ENCODE measurements at places on chromosomes 3 and 15.

DNA sequence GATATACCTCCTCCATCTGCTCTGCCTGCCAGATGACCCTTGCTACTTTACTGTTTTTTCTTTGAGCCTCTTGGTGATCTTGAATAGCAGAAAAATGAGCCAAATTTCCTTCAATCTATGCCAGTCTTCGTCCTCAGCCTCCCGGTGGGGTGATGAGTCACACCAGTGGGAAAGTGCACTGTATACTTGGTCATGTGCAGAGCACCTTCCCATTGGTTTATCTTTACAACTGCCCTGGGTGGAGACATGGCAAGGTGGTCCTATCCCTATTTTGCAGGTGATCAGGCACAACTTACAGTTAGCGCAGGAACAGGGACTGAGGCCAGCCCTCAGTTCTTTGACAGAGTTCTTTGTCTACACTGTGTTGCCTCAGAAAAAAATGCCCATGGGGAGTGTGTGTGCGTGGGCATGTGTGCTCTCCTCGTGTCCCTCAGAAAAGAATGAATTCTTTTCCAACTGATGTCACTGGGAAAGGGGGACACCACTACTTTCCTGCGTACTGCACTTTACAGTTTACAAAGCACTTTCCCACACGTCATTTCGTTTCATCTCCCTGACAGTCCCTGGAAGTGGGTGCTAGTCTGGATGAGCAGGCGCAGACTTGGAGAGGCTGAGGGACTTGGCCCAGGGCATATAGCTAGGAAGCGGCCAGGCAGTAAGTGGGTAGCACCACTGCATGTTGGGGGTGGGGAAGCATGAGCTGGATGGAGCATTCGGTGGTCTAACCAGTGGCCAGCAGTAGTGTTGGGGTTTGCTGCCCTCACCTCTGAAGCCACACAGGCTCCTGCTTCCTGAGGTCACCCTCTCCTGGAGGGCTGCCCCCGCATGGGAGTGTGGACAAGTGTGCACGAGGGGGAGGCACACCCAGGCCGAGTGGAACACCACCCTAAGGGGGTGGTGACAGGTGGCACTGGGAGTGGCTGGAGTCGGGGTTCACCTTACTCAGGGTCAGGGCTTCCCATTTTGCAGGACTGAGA lies 24.1 kb downstream of the SMAD3 start:
- no peak for DNase-seq

DNA sequence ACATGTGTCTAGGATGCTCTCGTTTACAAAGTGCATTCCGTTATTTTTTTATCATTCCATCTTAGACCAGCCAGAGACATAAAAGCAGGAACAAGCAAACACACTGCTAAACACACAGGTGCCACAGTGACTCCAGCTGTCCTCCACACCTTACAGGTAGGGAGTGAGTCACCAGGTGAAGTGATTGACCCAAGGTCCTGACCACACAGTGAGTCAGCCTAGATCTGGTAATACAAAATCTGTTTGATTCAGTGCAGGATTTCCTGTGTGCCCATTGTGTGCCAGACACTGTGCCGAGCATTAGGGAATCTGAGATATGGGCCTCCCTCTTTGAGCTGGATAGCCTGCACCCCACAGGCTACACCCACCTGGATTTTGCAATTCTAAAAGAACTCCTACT lies 16.7 kb upstream of the BFSP2 start:
- DNase-seq = no peak

- no peak for DNase-seq
Measured at GRCh38 chr3:140152851-140153639, 218.1 kb downstream of the CLSTN2 start.

DNA sequence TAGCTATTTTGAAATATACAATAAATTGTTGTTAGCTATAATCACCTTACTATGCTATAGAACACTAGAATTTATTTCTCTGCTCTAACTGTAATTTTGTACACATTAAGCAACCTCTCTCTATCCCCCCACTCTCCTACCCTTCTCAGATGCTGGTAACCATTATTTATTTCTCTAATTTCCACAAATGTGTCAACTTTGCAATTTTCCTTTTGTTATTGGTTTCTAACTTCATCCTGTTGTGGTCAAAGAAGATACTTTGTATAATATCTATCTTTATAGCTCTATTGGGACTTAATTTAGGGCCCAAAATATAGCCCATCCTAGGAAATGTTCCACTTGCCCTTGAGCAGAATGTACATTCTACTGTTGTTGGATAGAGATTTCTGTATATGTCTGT lies 229.3 kb downstream of the SATB1 start:
- DNase-seq = no peak

DNA sequence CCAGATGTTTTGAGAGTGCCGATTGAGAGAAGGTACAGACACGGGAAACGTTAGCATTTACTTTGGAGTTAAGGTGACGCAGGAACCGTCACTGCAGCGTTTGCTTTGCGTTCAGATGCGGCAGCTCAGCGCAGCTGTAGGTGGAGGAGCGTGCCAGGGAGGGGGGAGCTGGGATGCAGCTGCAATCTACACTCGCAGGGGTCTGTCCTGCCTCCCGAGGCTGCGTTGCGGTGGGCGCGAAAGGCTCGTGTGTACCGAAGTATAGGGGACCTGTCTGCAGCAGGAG lies 425 bp upstream of the FYTTD1 start:
- no peak for DNase-seq

GRCh38 chr3:87227835-87228144 lies 681 bp downstream of the CHMP2B start:
- DNase-seq = no peak

DNA sequence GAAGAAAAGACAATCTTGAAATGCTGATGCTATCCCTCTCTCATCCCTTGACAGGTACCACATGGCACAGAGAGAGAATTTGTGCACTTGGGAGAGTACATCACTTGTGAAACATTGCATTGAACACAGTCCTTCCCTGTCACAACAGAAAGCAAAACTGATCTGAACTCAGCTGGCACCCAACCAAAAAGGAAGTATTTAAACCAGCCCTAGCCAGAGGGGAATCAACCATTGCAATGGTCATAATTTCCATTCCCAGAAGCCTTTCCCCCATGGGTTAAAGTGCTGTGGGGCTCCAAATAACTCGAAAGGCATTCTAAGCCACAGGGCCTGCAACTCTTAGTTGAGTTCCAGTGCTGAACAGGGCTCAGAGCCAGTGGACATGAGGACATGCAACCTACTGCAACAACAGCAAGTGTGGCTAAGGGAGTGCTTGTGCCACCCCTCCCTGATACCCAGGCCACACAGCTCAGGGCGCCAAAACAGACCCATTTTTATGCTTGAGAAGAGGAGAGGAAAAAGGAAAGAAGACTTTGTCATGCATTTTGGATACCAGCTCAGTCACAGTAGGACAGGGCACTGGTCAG lies 530.8 kb upstream of the BCHE start:
- no peak for DNase-seq

- DNase-seq = no peak
Measured at GRCh38 chr3:58188921-58189451, 21.8 kb downstream of the DNASE1L3 start.

GRCh38 chr3:182179631-182180030 lies 467.9 kb downstream of the SOX2 start:
- no peak for DNase-seq

GRCh38 chr3:136343873-136344555 lies 93.9 kb downstream of the PCCB start:
- DNase-seq = no peak

DNA sequence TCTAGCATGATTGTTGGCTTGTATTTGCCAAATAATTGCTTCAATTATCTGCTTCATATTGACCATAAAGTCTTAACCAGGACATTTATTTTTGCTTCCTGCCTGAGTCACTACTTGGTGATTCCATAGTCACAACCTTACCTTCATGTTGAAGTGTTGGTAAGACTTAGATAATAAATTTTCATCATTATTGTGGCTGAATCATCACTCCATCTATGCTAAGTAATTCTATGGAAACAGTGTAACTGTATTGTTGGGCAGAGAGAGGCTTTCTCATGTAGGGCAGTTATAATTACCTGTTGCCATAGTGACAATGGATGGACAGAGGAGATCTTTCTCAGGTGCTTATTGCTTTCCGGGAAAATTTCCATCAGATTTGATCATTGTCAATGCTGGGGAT lies 330.7 kb upstream of the LRRC3B start:
- no peak for DNase-seq

DNA sequence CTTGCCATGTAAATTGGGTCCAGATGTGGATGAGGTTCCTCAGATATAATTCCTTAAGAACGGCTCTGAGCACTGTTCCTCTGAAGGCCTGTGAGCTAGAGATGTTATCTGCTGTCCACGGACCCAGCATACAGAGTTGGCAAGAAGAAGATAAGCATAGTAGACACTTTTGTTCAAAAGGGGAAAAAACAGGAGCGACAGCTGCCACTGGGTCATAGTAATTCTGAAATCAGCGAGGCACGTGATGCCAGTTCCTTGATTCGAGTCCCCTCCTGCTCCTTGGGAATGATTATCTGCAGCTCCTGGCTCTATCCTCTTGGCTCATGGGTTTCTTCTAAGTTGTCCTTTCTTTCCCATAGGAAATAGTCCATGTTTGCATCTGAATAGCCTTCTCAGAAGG lies 2.5 kb upstream of the RAB7A start:
- no peak for DNase-seq

- DNase-seq = no peak
Measured at GRCh38 chr3:71893122-71893521, 108.2 kb upstream of the PROK2 start.

DNA sequence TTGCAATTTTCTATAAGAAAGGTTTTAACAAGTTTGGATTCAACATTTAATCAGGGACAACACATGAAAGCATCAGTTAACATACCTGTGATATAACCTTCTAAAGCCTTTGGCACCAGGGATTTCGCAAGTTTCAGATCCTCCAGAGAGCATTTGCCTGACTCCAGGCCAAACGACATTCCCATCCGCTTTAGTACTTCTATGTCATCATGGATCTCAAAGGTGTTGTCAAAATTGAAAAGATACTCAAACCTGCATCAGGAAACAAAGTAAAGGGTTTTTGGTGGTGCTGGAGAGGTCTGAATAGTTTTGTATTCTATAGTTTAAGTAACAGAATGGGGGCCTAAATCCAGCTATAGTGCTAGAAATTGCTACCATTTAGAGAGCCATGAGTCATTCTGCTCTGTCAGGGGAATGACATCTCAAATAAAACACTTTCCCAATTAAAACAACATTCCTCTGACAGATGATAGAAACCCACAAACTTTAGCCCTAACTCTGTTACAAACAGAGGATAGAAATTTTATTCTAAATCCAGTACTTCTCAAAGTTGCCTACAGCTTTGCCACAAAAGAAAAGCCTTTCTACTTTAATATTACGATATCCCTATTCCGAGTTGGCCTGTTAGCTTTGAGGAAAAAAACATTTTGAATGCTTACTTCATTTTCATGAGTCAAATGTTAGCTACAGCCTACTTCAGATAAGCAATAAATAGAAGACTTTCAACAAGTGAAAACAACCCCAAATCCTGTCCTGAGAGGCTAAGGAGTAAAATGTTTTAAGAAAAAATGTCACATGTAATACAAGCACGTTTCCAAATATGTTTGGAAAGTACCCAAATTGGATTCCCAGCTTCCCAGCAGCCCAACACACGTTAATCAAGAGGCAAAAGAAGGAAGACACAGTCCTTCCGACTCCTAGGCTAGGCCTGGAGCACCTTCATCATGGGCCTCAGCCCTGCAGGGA lies 83.4 kb downstream of the ATP1B3 start:
- DNase-seq = no peak

GRCh38 chr3:33131331-33132018 lies 17.7 kb downstream of the CRTAP start:
- no peak for DNase-seq

DNA sequence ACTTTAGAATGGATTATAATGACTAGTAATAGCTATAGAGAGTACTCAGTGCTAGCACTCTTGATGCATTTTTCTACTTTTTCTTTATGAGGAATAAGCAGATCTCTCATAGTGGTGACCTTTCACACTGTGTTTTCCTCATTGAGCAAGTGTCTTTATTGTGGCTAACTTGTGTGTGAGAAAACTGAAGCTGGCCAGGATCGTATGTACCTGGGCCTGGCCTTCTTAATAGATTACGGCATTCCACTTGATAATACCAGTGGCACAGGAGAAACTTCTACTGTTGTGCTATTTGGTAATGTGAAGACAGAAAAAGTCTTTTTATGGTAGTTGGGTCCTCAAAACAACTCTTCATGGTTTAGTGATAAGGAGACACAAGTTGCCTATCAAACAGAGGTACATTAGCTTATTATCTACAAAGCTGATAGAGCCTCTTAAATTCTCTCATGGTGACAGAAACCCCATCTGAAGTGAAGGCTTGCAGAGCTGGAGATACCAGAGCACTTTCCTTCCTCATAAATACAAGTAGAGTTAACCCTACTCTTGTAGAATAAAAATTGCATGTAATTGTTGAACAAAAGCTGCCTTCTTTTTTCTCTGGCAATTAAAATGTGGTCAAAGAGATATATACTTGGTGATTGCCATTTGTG lies 64.6 kb downstream of the LYSMD4 start:
- no peak for DNase-seq

GRCh38 chr3:73772076-73772886 lies 147.5 kb upstream of the PDZRN3 start:
- no peak for DNase-seq

- no peak for DNase-seq
Measured at GRCh38 chr15:84764989-84765388, 16.6 kb downstream of the ZNF592 start.

GRCh38 chr3:193134856-193135255 lies 106.2 kb upstream of the PLAAT1 start:
- no peak for DNase-seq

DNA sequence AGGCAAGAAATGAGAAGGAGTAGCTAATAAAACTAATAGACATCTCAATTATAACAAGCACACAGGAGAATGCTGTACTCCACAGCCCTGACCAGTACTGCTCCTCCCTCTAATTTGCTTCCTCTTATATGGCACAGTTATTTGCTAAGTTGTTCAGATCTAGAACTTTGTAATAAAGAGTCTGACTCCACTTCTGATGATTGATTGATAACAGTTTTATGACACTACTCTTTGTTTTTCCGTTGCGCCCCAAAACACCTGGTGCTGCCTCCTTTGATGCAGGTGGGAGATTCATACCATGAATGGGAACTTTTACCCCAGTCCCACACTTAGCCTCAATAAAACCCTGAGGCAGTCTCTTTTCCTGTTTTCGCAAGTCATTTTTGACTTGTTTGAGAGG lies 777.7 kb downstream of the GBE1 start:
- no peak for DNase-seq

DNA sequence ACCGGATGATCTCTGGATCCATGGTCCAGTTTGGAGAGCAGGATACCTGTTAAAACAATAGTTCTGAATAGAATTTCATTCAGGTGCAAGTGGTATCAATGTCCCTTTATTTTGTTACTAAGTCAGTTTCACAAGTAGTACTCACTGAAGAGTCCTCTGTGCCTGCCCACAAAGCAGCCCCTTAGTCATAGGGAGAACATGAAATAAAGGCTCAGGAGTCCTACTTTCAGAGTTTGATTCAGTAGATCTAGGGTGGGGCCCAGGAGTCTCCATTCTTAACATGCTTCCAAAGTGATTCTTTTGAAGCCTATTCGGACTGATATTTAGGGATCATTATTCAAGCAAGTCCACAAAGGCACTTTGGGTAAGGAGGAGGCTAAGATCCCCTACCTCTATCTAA lies 79.8 kb upstream of the ACKR4 start:
- DNase-seq = no peak

All from C1 segment of cervical spinal cord (tissue), 14 donors.